Stimulated activated CD4-positive, alpha-beta T cell treated with anti-CD3 and anti-CD28 coated beads, Interleukin-15, amount 100 ng/mL, for 1 hour (primary cell): ENCODE measurements at places on chromosomes 5 and 9.

GRCh38 chr5:65813174-65813573 is 91.2 kb downstream of the NLN start:
- DNase-seq = no peak

DNA sequence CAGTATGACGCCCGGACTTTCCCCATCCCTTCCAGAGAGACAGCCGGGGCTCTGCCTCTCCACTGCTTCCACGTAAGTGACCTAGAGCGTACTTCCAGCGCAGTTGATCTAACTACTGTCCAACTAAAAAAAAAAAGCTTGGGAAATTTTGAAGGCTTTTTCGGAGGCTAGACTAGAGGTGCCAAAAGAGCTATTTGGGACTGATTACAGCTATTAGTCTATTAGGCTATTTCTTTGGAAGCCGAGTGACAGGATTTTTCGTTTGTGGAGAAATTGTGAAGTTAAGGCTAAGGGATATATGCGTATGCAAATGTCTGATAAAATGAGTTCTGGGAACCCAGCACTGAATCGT is 1.5 kb downstream of the CCNO start:
- no peak for DNase-seq

DNA sequence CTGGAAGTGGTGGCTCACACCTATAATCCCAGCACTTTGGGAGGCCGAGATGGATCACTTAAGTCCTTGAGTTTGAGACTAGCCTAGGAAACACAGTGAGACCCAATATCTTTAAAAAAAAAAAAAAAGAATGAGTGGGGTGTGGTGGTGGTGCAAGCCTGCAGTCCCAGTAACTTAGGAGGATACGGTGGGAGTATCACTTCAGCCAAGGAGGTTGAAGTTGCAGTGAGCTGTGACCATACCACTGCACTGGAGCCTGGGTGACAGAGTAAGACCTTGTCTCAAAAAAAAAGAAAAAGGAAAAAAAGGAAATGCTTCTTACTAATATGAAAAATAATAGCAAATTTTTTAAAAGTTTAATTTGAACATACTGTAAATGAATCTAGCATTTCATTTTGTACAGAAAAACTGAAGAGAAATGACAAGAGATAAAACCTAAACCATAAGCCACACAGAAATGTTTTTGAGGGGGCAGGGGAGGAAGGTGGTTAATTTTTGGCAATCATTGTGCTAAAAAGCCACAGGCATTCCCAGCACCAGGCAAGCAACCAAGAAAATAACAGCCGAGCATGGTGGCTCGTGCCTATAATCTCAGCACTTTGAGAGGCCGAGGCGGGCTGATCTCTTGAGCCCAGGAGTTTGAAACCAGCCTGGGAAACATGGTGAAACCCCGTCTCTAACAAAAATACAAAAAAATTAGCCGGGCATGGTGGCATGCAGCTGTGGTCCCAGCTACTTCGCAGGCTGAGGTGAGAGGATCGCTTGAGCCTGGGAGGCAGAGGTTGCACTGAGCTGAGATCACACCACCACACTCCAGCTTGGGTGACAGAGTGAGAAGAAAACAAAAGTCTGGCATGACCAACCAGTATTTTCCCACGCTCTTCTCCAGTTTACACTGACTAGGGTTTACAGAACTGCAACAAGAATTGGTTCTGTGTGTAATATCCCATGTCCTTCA is 114.5 kb upstream of the NR5A1 start:
- DNase-seq = no peak

- DNase-seq = no peak
These were observed 278.5 kb downstream of the TMEM167A start for GRCh38 chr5:82798676-82799075.

DNA sequence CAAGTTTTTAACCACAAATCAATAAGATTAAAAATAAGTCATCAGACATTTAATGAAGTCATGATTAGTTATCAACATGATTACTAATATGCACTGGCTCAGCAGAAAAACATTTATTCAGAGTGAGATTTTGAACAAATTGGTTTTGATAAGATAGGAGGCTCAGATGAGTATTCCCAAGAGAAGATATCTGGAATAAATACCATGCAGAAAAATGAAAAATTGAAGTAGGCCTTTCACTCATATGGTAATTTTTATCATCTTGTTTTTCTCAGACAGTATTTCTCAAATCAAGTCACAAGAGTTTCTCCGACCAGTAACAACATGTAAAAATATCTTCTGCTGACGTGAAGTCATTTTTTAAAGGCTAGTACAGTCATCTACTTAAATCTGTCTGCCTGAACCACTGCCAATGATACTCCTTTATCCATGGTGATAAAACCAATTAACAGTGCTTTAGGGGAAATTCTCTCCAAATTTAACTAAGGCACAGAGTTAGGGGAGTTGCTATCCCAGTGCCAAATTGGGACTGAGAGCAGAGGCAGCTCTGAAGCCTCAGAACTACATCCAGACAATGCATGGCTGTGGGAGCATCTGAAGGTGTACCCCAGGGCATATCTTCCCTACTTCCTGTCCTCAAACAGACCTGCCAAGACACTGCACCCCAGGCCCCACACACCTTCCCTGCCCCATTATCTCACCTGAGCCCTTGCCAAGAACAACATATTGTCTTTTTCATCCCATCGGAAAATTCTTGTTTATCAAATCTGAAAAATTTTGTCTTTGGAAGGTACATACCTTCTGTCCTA is 105.5 kb upstream of the TSLP start:
- no peak for DNase-seq

DNA sequence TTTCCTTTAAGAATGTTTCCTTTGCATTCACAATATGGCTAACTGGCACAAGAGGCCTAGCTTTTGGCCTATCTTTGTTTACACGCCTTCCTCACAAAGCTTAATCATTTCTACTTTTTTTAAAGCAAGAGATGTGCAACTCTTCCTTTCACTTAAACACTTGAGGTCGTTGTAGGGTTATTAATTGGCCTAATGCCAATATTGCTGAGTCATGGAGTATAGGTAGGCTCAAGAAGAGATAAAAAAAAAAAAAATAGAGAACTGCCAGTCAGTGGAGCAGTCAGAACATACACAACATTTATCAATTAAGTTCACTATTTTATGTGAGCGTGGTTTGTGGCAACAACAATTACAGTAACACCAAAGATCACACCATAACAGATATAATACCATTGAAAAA is 5.9 kb downstream of the FKBP15 start:
- no peak for DNase-seq

- no peak for DNase-seq
These were observed 82.1 kb downstream of the C9orf152 start for GRCh38 chr9:110125763-110126351.

DNA sequence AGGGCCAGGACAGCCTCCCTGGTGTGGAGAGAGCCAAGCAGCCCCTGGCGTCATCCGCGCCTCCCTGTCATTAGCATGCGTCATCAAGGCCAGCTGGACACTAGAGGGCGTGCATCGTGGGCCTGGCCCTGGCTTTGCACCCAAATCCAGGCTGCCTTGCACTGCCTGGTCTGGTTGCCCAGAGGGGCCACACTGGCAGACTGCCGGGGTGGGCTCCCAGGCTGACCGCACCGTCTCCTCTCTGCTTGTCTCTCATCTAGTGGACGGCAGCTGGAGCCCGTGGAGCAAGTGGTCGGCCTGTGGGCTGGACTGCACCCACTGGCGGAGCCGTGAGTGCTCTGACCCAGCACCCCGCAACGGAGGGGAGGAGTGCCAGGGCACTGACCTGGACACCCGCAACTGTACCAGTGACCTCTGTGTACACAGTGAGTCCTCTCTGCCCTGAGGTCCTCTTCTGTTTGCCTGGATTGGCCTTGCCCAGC is 29.0 kb downstream of the HK3 start:
- DNase-seq = no peak

GRCh38 chr9:83433846-83434245 is 104.4 kb downstream of the FRMD3 start:
- DNase-seq = no peak

GRCh38 chr5:27216367-27216950 is 178.1 kb upstream of the CDH9 start:
- no peak for DNase-seq

- no peak for DNase-seq
These were observed 6.5 kb downstream of the TRAF1 start for GRCh38 chr9:120919843-120920805.

DNA sequence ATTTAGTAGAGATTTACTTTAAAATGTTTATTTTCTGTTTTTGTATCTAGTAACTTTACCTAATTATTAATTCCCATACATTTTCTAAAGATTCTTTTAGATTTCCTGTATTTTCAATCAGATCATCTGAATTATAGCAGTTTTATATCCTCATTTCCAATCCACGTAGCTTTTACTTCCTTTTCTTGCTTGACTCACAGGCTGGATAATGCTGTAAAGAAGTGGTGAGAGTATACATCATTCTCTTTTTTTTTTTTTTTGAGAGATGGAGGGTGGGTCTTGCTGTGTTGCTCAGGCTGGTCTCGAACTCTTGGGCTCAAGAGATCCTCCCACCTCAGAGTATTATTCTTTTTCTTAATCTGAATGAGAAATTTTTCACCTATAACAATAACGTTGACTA is 11.2 kb upstream of the SETX start:
- no peak for DNase-seq
